ENCODE measurements at places on chromosomes 2 and 18.

DNA sequence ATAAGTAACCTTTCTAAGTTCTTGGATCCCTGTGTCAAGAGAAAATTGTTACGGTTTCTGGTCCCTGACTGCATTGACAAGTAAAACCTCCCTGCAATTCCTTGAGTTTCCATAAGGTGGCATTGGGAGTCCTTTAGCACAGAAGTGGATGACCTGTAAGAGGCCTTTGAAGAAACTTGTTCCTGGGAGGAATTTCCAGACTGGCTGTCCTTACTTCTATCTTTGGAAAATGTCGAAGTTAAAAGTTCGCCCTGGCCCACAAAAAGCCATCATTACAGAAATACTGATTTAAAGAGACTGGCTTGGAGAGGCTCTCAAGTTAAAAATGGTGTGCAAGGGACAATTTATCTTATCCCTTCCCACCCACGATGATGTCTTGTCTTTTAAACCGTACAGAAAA, 218.4 kb downstream of the CDH20 start:
- DNase-seq, result no peak

- no peak for DNase-seq
These were observed 37.9 kb downstream of the GDF7 start for GRCh38 chr2:20704886-20705285.

GRCh38 chr2:75646090-75646582, 447 bp upstream of the MRPL19 start:
- no peak for DNase-seq

- DNase-seq, result no peak
These were observed 83.9 kb downstream of the PAX3 start for GRCh38 chr2:222214885-222215284.

GRCh38 chr18:6563896-6564295, 149.2 kb upstream of the L3MBTL4 start:
- DNase-seq, result no peak

DNA sequence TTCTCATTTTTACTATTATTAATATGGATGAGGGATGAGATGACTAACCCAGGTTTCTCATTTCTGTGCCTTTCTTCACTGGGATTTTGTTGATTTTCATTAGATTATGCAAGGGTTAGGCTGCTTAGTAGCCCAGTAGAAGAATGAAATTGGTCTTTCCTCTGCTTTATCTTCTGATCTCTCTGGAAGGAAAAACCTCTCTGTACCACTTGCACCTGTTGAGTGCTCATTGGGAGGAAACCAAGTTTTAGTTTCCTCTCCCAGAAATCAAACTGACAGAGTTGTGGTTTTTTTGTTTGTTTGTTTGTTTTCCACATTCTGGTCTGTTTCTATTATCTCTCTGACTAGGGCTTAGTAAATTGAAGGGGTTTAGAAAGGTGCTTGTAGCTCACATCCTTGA, 60.8 kb downstream of the KIAA1328 start:
- no peak for DNase-seq

GRCh38 chr2:174836377-174836994, 72.2 kb upstream of the CHRNA1 start:
- DNase-seq, result no peak

DNA sequence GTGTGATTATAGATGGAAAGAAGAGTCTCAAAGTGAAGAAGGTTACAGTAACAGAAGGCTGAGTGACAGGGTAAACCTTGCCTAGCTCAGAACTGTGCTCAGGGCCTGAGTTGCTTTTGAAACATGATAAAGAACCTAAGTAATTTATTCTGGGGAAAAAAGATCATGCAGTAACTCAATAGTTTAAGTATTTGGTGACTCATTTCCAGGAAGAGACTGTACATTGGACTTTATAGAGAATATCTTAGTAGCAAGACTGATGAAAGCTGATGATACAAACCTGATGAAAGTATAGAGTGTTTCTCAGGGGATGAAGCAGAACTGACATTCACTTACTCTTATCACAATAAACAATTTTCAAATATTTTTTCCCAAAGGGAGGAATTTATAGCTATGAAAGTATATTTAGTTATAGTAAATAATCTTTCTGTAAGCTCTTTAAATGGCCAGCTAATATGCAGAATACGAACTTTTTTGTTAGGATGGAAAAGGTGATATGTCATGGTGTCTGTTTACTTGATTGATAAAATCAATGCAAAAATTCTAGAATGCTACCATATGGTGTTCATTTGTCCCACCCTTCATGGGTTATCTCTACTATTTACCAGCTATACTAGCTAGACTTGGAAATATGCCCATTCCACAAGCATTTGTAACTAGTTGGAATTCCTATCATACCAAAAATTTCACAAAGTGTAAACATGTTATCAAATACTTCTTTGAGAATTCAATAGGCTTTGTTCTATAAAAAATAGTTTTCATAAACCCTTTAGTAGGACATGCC, 1265.5 kb upstream of the ACVR2A start:
- DNase-seq, result no peak

- no peak for DNase-seq
These were observed 219.1 kb upstream of the STK17B start for GRCh38 chr2:196390243-196391148.

- DNase-seq, result no peak
These were observed 703.4 kb upstream of the LINC00305 start for GRCh38 chr18:64852281-64852680.

Measured in stimulated activated CD8-positive, alpha-beta memory T cell treated with anti-CD3 and anti-CD28 coated beads, Interleukin-2, amount 100 ng/mL, for 1 hour (primary cell).